H1 (cell line): ENCODE measurements at places on chromosomes 5 and 9.

GRCh38 chr5:168575391-168576372 is 3.5 kb downstream of the PANK3 start:
- no peak for DNase-seq

GRCh38 chr5:172672681-172673080 is 31.6 kb downstream of the NEURL1B start:
- no peak for DNase-seq

DNA sequence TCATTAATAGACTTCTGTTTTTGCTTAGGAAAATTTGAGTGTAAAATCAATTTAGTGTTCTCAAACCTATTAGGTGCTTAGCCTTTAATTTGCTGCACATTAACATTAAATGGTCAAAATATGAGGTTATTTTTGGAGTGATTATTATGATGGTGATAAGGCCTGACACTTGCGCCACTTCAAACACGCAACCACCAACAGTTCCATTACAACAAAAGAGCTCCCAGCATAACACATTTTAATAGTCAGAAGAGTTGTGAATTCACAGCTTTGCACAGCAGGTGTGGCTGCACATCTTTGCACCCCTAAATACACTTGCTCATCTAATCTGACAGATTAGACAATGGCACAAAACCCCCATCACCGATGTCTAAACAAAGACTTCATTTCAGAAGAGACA is 940.7 kb downstream of the NR2F1-AS1 start:
- no peak for DNase-seq

DNA sequence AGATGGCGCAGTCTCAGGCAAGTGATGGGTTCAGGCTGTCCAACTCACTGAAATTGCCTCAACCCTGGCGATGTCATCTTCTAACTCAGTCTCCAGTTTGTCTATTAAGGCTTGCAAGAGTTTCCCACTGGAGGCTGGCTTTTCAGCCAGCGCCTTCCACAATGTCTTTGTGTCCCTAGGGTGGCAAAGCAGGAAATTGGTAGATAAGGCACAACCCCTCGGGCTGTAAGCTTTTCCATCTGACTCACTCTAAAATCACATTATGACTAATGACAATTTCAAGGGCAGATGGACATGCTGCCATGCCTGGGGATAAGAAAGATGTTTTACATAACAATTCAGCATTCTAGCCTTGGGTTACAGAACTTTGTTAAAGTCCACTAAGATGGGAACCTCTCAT is 61.9 kb downstream of the MROH2B start:
- DNase-seq: no peak

DNA sequence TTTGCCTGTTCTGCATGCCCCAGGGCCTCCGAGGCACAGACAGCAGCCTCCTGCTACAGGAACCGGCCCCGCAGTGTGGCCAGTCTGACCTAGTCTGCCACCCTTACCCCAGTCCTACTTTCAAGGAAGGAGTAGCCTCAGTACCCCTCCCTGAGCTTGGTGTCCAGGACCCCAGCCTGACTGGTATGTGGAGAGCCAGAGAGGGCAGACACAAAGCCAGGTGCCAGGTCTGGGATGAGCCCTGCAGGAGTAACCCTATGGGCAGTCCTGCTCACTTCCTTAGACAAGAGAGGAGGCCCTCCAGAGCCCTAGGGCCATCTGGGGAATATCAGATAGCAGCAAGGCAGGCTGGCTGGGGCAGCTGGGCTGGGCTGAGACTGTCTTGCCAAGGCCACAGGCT is 67.8 kb downstream of the NRG2 start:
- DNase-seq: peak; percentile 41

DNA sequence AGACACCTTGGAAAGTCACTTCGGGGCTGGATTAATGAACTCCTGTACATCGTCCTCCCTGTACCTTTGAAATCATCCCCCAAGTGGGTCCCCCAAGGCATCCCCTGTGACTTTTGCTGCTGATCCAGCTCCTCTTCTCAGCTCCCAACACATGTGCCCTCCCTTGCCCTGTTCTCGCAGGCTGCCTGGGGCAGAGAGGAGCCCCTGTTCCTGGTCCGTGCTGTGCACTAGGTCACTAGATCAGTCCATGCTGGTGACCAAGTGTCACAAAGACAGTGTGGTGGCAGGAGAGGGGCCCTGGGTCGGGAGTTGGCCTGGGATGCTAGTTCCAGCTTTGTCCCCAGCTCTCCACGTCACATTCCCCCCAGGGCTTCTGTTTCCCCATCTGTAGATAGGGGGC is 79.3 kb upstream of the BARHL1 start:
- DNase-seq: no peak

GRCh38 chr9:2697492-2697891 is 19.8 kb upstream of the KCNV2 start:
- DNase-seq: no peak

GRCh38 chr5:90590-91547 is 1.1 kb upstream of the PLEKHG4B start:
- no peak for DNase-seq

- DNase-seq: no peak
Measured at GRCh38 chr9:125133403-125134329, 9.7 kb downstream of the SCAI start.
